WTC11 (cell line): ENCODE measurements at places on chromosomes 16 and 17.

DNA sequence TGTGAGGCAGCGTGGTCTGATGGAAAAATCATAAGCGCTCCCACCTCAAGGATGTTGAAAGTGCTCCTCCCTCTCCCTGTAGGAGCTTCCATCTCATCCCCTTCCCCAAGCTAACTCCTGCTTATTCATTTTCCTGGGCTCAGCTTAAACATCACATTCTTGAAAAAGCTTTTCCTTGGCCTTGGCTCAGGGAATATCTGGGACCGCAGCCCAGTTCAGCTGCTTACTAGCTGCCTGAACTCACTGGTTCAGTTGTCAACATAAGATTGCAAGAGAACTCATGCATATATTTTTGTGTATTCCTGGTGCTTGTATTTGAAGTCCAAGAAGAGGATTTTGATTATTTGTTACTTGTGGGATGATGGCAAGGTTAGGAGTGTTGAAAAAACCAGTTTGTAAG, 91.5 kb downstream of the UTP18 start:
- DNase-seq: no peak

GRCh38 chr17:77235370-77235941, 94.7 kb downstream of the SEC14L1 start:
- DNase-seq: no peak

GRCh38 chr17:29615048-29615385, 7.7 kb downstream of the CORO6 start:
- no peak for DNase-seq

GRCh38 chr17:73126716-73127473, 34.4 kb upstream of the SLC39A11 start:
- DNase-seq: no peak

DNA sequence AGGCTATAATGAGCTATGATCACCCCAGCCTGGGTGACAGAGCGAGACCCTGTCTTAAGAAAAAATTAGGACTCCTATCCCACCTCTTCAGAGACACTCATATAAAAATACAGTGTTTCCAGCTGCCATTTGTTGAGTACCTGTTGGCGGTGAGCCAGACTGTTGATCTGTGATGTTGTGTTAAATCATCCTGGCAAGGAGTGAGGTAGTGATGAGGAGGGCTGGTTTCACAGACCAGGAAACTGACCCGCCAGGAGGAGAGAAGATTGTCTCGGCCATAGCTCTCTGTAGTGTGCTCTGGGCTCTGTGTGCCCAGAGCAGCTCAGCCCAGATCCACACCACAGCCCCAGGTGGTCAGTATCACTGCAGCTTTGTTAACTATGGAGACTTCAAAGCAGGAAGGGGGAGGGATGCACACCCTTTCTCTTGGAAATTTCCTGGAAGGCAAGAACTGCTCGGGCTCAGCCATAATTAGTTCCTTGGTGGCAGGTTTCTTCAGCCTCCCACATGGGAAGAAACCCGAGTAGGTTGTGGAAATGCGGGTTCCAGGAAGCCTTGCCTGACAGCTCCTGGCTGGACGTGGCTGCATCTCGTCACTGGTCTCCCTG, 343.0 kb downstream of the SNX29 start:
- no peak for DNase-seq

- no peak for DNase-seq
These were observed 181.1 kb downstream of the SOX9 start for GRCh38 chr17:72301887-72302286.

DNA sequence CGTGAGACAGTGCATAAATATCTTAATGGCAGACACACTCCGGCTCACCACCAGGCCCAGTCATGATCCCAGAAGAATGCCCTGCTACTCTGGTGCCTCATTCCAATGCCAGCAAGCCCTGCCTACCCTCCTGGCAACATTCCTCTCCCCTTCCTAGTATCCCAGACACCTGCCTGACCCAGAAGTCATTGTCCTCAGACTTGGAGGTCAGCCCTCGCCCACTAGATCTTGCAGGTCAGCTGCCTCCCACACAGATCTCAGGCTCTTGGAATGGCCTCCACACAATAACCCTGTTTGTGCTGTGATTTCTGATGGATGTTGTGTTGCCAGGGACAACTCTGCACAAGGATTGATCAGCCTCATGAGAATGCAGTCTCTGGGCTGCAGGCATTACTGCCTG, 1.8 kb upstream of the TEX2 start:
- DNase-seq: no peak

GRCh38 chr17:46862949-46863348, 11.6 kb downstream of the WNT9B start:
- DNase-seq: peak; percentile 78

- no peak for DNase-seq
These were observed 777 bp upstream of the MOSMO start for GRCh38 chr16:22007159-22007508.

GRCh38 chr17:50262001-50262794, 12.1 kb upstream of the TMEM92 start:
- DNase-seq: no peak

GRCh38 chr16:76409706-76410105, 132.5 kb downstream of the CNTNAP4 start:
- DNase-seq: no peak

GRCh38 chr17:4146641-4147040, 3.6 kb downstream of the CYB5D2 start:
- no peak for DNase-seq

GRCh38 chr17:38498353-38498752, 70.1 kb downstream of the ARHGAP23 start:
- DNase-seq: peak; percentile 61

DNA sequence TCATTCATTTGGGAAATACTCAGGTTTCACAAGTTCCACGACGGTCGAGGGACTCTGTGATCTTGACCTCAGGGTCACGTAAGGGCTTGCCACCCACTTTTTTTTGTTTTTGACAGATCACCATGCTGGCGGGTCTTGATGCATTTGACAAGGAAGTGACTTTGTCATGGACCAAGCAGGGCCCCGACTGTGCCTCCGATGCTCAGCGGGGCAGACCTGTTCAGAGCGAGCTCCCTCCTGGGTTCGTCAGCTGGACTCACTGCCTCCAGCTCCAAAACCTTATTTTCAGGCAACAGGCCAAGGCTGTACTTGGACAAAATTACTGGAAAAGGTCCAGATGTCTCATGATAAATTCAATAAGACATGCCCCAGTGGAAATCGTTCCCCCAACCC, 9.0 kb upstream of the CLEC18A start:
- DNase-seq: no peak

DNA sequence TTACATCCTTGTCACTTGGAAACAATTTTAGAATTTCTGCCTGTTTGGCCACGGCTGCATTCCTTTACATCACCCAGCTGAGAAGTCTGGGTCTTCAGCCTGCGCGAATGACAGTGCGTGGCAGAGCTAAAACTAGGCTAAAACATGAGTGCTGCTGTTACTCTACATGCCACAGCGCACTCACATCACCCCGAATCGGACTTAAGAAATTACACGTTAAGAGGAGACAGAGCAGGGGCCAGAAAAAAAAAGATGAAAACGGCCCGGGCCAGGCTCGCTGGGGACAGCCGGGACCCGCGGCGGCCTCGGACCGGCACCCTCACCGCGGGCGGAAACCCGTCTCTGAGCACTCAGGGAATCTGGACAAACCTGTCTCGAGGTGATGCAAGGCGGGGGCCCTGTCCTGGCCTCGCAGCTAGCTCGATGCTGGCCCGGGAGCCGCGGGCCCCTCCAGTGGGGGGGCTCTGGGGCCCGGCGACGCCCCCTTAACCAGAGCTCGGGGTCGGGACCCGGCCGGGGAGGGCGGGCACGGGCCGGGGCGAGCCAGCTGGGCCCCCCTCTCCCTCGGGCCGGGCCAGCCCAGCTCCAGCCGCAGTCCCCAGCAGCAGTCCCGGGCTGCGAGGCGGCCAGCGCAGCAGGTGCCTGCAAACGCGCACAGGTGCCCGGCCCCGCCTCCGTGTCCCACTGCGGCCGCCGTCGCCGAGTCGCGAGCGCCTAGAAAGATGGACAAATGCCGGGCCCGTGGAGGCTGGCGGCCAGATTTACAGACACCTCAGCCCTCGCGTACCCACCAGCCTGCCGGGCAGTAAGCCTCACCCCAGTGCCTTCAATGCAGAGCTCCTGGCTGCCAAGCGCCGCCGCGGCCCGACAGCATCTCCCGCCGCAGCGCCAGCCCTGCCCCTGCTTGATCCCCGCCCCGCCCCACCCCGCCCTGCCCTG, at the start of gene AKTIP:
TSS of gene AKTIP (minus strand) at position 879 of the 939 bp plus-strand sequence. CDS start 2,950 bp downstream, outside the sequence.
- DNase-seq: peak; percentile 67

DNA sequence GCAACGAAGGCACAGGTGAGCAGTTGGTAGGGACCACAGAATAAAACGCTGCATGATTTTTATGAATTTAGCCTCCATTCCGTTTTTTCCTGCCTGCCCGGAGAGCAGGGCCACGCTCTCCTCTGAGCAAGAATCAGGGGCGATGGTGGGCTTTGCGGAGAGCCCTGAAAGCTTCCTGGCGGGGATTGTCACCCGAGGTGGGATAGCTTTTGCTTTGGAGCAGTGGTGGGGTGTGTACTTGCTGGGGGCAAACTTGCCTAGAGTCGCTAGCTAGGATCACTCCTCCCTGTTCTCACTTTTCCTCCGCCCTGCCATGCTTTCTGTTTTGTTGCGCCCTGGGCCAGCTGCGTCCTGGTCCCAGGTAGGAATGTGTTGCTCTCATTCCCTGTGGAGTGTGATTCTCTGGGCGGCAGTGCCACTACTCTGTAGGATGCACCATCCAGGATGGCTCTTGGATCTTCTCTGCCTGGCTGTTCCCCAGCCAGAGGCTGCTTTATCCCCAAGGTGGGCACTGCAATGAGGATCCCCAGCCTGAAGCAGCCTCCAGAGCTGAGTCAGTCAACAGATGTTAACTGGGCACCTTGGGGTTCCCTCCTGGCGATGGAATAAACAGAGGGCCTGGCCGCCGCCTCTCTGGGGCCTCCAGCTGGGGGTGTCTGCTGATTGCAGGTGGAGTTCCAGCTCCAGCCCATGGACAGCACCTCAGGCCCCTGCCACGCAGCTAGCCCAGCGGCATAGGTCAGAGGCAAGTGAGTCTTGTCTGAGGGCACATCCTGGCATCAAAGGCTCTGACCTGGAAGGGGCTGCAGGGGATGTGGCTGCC, 360.9 kb upstream of the TNRC6C start:
- no peak for DNase-seq

- peak; percentile 58 for DNase-seq
These were observed 4.9 kb upstream of the CDH1 start for GRCh38 chr16:68732042-68732680.

GRCh38 chr16:12901204-12901596, 198 bp upstream of the SHISA9 start:
- DNase-seq: peak; percentile 86

DNA sequence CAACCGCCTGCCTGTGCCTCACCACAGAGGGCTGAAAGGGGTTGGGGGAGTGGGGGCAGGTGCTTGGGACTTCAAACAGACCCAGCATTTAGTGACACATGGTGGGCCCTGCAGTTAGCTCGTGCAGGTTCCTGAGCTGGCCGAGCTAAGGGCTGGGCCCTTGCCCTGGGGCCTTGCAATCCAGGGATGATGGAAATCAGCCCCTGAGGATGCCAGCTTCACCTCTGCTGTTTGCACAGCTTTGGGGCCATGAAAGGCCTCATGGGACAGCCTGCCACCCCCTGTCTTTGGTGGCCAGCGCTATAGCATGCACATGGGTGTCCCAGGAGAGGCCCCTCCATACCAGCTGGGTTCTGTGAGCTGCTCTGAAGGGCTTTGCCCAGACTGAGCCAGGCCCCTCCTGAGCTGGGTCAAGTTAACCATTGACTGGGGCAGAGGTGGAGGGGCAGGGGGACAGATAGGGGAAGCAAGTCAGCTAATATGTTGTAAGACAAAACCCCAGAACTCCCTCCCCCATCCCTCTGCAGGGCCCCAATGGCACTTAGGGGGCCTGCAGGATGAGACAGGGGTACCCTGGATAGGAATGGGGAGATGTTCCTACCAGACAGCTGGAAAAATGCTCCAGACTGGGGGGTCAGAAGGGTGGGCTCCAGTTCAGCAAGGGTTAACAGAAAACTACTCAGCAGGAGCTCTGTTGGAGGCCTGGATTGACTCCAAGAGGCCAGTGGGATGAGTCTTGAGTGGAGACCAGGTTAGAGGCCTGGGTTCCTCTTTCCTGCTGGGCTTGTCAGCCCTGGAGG, 692 bp downstream of the PRR15L start:
- DNase-seq: no peak

DNA sequence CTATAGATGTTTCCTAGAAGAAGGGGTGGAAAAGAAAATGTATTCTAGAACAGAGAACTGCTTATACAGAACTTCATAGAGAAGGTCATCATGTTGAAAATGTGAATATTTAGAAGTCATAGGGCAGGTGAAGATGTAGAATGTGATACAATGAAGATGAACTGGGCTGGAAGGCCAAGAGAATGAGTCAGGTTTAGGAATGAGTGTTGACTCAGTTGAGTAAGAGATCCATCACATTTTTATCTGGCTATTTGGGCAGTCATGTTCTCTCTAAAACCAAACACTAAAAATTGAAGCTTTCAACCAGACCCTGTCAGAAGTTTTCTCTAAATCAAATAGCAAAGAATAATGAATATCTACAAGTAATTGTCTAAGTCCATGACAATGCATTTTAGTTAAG, 660.5 kb downstream of the KCNJ2 start:
- DNase-seq: no peak

GRCh38 chr16:48609652-48610029, 339 bp downstream of the N4BP1 start:
- DNase-seq: peak; percentile 56

DNA sequence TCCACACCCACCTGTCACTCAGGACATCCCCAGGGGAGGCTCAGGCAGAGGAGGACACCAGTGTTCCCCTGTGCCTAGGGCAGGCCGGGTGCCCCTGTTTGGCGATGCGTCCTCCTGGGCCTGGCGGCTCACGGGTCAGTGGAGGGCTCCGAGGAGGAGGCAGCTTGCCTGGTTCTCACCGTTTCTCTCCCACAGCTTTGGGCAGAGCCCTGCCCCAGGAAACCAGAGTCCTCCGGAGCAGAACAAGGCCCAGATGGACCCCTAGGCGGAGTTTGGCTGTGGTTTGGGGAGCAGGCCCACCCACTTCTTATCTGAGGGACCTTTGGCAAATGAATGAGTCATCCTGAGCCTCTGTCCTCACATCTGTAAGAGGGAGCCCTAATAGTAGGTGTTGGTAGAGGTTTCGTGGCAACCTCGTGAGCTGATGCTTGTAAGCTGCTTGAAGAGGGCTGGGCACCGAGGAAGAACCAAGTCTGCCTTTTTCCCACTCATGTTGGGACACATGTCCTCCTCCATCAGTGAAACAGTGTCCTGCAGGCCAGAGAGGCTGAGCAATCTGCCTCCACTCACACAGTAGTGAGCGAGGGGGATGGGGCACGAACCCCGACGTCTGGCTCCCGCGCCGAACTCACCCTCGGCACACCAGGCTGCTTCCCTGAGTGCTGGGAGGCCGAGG, 247.0 kb upstream of the CIBAR2 start:
- no peak for DNase-seq

DNA sequence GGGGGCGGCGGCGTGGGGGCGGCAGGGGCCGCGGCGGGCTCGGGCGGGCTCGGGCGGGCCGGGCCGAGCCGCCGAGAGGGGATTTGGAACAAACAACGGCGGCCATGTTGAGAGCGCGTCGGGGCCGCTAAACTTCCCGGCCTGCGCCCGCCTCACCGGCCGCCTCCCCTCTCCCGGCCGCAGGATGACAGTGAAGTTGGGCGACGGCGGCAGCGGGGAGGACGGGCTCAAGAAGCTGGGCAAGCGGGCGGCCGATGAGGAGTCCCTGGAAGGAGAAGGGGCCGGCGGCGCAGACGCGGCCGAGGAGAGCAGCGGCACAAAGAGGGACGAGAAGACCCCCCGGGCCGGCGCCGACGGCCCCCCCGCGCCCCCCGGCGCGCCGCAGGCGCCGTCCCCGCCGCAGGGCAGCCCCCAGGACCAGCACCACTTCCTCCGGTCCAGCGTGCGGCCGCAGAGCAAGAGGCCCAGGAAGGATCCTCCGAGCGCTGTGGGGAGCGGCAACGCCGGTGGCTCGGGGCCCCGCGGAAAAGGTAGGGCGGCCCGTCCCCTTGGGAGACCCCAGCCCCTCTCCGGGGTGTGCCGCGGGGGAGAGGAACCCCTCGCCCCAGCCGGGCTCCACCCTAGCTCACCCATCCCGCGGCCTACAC, 2.4 kb downstream of the CRAMP1 start:
- DNase-seq: peak; percentile 38
